ENCODE measurements at places on chromosomes 2 and 18.

- no peak for DNase-seq
Observed at GRCh38 chr18:27415495-27415894, 230.4 kb upstream of the CHST9 start.

GRCh38 chr2:201996006-201996405 lies 37.6 kb upstream of the FZD7 start:
- DNase-seq: no peak

GRCh38 chr2:109136542-109136941 lies 7.5 kb downstream of the SH3RF3 start:
- DNase-seq: no peak

- DNase-seq: no peak
Observed at GRCh38 chr2:228689053-228689452, 507.6 kb upstream of the SPHKAP start.

DNA sequence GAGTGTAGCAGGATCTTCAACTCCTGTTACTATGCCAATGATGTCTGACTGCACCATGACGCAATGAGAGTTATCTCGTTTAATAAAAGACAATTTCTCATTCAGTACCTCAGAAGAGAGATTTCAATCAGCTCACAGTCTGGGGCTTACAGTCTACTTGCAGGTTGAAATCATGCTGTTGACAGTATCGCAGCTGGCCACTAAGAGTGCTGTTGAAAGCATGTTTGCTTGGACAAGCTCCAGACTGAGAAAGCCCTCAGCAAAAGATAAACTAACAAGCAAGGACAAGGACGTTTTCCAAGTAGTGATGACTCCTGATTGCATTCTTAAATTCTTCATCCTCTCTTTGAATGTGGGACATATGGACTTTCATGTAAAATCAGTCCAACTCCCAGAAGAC lies 145.2 kb upstream of the SYT4 start:
- DNase-seq: no peak

DNA sequence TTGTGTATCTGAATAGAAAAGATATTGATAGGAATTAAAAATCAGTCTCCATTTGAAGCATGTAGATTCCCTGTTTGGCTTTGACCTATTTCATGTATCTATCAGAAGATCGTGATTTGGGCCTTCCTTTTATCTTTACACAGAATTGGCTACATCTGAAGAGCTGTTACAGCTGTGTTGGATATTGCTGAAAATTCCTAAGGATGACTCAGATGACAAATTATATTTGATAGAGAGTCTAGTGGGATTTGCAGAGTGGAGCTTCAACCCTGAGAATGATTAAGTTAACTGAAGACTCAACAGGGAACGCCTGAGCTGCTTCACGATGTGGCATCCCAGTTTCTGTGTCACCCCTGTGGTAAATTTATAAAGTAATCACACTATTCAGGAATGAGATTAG lies 4.9 kb upstream of the COL3A1 start:
- no peak for DNase-seq

DNA sequence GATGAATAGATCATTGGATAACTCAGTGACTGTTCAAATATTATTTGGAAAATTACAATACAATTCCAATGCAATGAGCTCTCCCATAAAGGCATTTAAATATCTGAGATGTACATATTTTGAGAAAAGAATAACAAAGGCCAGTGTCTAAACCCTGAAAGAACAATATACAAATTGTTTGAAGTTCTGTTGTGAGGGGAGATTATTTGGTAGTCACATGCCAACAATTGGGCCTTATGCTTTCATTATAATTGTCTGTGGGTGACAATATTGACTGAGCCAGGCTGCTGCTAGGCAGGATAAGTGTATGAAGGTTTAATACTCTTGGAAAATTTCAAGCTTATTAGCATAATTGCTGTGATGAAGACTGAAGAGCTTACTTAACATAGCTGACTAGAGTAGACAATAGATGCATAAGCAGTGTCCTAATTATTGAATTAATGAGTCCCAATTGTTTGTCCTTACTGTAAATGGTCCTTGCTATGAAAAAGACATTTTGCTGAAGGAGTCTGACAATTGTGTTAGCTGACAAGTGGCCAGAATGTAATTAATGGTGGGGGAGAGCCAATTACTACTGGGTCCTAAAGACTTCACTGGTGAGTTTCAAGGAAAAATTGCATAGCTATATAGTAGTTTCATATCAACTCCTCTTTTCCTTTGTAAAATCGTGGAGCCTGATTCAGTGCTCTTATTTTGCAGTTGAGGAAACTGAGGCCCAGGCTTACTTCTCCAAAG lies 5.0 kb upstream of the SMAD2 start:
- no peak for DNase-seq

GRCh38 chr2:118687698-118688097 lies 159.8 kb downstream of the EN1 start:
- no peak for DNase-seq

DNA sequence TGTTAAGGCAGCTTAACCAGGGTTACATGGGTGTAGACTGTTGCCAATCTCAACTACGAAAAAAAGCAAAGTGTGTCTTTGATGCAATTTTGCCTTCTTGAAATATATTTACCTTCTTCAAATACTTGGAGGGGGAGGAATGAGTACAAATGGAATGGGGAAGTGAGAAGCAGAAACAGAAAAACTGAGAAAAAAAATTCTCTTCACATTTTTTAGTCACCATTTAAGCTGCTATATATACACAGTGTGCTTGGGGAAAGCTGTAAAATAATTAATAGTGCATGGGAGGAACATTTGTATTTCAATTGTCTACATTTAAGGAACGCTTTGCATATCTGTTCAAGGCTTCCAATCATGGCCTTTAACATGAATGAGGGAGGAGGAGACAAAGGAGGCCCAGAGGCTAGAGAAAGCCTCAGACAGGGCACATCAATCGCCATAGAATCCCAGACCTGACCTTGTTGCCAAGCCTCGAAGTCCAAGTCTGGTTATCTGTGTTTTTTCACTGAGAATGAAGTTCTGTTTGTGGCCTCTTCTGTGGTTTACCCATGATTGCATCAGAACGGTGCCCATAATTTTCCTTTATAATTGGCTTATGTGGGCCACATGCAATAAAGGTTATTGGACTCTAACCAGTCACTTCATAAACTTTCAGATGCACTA lies 158.6 kb downstream of the PIK3C3 start:
- DNase-seq: no peak

DNA sequence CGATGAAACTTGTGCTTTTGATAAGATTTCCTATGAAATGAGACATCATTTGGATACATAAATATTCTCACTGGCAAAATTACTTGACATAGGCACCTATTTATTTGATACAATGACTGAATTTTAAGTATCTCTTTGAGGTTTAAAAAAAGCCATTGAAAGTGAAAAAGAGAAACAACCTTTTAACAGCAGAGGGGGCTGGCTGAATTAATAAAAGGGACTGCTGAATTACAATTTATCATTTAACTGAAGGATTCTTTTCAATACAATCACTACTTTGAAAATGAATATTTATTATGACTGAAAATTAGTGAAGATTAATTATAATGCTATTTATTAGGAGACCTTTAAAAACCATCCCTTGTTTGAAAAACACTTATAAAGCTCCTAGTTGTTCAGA lies 335.3 kb downstream of the DLGAP1 start:
- no peak for DNase-seq

DNA sequence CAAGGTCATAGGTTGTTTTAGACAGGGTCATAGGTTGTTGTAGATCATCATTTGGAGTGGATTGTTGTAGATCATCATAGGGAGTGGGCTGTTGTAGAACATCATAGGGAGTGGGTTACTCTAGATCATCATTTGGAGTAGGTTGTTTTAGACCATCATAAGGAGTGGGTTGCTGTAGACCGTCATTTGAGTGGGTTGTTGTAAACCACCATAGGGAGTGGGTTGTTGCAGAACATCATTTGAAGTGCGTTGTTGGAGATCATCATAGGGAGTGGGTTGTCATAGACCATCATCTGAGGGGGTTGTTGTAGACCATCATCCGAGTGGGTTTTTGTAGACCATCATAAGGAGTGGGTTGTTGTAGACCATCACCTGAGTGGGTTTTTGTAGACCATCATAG lies 9.5 kb upstream of the TRPM8 start:
- DNase-seq: no peak

- DNase-seq: no peak
Observed at GRCh38 chr18:58800582-58800981, 64.1 kb upstream of the ZNF532 start.

- no peak for DNase-seq
Observed at GRCh38 chr2:124248386-124248785, 223.3 kb downstream of the CNTNAP5 start.

- DNase-seq: no peak
Observed at GRCh38 chr18:7878265-7879211, 311.4 kb downstream of the PTPRM start.

- DNase-seq: no peak
Observed at GRCh38 chr2:15939854-15940660, at the start of gene MYCN. Gene MYCN (plus strand): TSS chr2:15940550. CDS start chr2:15942065, 1,515 bp downstream.

GRCh38 chr2:159648643-159649042 lies 32.3 kb upstream of the BAZ2B start:
- DNase-seq: no peak

GRCh38 chr2:194526121-194526520 lies 1130.9 kb upstream of the SLC39A10 start:
- no peak for DNase-seq

All from stimulated activated CD8-positive, alpha-beta memory T cell treated with anti-CD3 and anti-CD28 coated beads, Interleukin-7, amount 100 ng/mL, for 4 hours (primary cell).